ENCODE measurements at places on chromosomes 5 and 9.

- DNase-seq = no peak
These were observed 246.9 kb downstream of the CYLC2 start for GRCh38 chr9:103242025-103242424.

GRCh38 chr5:62001640-62002039, 304.4 kb upstream of the KIF2A start:
- DNase-seq = no peak

- DNase-seq = no peak
These were observed 329.1 kb downstream of the TMEM38B start for GRCh38 chr9:106023455-106023854.

- DNase-seq = no peak
These were observed 15.2 kb downstream of the SRFBP1 start for GRCh38 chr5:121976979-121977378.

GRCh38 chr9:19660019-19660418, 128.8 kb downstream of the SLC24A2 start:
- DNase-seq = no peak

DNA sequence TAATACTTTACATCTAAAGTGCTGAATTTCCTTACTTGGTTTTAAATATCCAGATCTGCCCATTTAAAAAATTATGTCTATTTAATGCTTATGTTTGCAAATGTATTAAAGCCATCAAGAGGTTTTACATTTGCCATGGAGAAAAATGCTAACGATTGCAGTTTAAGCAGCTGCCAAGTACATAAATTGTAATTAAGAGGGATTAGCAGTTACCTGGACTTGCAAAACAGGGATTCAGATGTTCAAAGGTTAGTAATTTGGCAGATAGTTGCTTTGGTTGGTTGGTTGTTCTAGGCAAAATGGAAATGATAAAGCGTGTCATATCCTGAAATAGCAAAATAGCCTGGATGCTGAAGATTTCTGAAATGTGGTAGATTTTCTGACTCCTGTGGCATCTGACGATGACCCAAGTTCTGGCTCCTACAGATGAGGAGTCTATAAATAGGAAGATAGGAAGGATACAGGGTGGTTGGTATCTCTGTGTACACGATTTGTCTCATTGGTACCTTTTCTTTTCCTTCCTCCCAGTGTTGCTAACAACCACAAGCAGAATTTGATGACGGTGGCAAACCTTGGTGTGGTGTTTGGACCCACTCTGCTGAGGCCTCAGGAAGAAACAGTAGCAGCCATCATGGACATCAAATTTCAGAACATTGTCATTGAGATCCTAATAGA, 282.9 kb downstream of the NR3C1 start:
- no peak for DNase-seq

DNA sequence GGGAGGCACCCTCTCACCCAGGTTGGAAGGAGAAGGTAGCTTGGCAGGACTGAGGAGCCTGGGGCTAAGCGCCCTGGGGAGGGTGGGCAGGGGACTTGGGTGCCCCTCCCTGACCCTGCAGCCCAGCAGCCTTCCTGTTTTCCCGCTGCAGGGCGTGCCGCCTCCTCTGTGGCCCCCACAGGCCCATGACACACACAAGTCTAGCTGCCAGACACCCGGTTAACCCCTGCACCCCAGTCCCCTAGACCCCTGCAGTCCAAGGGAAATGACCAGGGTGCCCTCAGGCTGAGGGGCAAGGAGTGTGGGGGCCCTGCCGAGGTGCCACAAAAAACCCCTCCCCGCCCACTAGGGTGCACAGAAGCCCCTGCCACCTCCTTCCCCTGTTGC, 33.0 kb downstream of the GOLGA2 start:
- no peak for DNase-seq

- DNase-seq = no peak
These were observed 308.1 kb upstream of the TLE4 start for GRCh38 chr9:79263628-79264027.

DNA sequence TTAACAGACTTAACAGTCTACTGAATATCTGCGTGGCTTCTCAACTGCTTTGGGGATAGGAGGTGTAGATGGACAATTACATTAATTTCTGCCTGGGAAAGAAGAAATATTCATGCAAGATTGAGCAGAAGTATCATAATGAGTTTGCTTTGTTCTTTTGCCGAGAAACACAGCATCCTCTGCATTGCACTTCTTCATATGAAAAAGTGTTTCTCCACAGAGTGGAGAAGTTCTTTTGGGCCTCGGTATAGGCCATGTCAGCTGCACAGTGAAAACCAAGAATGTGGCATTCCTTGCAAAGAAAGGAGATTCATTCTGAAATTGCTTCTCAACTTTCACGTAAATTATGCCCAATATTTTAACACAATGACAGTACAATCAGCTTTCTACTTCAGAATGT, 17.6 kb upstream of the SNX2 start:
- DNase-seq = no peak

GRCh38 chr9:94952565-94953373, 226.3 kb downstream of the AOPEP start:
- no peak for DNase-seq

DNA sequence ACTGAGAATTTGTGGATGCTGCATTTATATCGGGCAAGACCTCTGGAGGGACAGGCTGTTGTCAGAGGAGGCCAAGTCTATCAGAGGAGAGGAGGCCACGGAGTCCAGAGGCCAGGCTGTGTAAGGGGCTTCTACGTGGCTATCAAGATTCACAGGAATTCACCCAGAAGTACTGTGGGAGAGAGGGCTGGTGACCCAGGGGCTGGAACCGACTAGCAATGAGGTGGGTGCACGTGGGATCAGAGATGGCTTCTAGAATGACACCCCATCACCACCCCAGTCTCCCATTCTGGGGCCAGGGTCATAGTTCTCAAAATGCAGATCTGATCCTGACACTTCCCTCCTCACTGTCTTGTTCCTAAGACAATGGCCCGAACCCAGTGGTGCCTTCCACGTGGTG, 61.2 kb upstream of the PHYKPL start:
- DNase-seq = no peak

DNA sequence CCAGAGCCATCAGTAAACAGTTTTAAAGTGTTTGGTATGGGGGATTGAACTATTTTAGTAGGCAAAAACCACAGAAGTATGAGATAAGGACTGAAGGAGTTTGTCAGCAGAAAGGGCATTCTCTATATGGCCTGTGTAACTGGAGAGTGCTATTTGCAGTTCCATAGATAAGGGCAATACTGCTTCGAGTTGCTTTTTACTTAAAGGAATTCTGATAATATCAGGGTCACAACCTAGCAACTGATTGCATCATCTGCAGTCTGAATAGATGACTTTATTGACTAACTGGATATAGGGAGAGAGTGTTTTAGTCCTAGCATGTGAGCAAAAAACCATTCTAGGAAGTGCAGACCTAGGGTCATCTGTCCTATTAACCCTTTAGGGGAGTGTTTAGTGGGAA, 645.2 kb upstream of the PTPRD start:
- DNase-seq = no peak

DNA sequence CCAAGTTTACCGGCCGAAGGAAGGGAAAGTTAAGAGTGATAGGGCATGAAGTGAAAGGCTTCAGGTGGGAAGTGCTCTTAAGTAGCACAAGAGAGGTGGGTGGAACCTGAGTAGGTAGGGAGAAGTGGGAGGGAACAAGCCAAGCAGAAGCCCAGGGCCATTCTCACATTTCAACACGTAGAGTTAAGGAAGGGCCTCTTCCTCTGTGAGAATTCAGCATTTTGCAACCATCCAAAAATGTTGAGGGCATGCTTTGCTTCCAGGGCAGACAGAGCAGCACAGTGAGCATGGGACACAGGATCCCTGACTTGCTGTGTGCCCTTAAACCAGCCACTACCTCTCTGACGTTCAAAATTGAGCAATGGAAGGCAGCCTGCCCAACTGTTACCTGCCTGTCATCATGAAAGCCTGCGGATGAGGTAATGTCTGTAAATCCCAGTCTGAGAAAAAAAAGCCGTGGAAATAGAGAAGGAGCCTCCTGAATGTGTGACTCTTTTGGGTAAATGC, 3.3 kb downstream of the CYFIP2 start:
- DNase-seq = no peak

GRCh38 chr9:134390537-134390936, 64.3 kb downstream of the RXRA start:
- no peak for DNase-seq

DNA sequence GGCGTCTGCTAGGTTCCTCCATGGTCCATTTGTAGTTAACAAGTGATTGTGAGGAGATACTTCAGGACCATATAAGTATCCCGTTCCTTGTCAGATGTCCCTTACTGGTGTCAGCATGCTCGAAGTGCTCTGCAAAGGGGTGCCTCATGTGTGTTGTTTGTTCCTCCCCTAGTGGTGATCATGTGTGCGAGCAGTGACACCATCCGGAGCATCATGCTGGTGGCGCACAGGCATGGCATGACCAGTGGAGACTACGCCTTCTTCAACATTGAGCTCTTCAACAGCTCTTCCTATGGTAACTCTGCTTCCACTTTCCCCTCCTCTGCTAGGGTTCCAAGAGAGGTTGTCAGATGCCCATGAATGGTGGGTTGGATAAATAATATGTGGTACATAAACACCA, 13.4 kb downstream of the NPR3 start:
- DNase-seq = no peak

DNA sequence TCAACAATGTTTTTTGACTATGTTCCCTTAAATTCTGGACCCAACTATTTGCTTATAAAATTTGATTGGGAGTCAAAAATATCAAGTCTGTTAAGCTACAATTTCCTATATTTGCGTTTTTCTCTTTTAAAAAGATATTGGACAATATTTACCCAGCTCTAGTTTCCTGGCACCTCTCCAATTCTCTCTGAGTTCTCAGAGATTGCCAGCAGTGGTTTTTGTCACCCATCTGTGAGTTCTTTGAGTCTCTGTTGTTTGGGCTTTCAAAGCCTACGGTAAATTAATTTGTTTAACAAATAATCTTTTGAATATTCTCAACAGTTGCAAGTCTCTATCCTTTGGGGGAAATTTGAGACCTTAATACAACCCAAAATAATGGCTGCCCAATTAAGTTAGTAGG, 174.2 kb upstream of the PUM3 start:
- DNase-seq = no peak

DNA sequence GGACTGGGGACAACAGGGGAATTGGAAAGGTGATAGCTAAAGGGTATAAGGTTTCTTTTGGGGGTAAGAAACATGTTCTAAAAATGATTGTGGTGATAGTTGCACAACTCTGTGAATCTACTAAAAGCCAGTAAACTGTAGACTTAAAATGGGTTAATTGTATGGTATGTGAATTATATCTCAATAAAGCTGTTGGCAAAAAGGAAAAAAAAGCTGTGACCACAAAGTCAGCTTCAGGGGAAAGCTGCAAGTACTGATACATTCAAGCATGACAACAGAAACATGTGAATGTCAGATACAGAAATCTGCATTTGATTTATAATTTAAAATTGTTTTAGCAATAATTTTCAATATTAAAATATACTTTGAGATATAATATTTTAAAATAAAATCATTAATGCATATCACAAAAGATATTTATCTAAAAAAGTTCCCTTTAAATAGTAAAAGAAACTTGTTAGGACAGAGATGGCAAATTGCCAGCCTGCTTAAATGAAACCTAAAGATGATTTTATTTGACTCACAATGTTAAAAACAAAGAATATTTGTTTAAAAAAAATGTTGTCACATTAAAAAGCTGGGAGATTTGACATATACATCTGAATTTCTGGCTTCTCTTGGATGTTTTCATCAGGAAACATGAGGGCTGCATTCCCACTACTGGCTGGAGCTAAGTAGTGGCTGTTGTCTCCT, 66.0 kb downstream of the TBCA start:
- no peak for DNase-seq

DNA sequence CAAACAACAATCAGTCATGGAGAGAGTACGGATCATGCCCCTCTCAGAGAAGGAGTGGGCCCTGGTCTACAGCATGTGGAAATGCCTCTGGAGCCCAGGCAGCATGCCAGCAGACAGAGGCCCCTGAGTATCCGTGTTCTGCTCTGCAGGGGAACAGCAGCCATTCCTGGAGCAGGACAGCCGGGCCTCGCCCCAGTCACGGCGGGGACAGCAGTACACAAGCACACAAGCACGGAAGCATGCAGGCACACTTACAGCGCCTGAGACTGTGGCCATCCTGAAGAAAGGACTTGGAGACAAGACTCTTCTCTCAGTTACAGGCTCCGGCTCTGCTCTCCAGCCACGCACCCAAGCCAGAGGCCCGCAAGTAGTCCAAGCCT, 102.6 kb upstream of the ALDH1B1 start:
- no peak for DNase-seq

DNA sequence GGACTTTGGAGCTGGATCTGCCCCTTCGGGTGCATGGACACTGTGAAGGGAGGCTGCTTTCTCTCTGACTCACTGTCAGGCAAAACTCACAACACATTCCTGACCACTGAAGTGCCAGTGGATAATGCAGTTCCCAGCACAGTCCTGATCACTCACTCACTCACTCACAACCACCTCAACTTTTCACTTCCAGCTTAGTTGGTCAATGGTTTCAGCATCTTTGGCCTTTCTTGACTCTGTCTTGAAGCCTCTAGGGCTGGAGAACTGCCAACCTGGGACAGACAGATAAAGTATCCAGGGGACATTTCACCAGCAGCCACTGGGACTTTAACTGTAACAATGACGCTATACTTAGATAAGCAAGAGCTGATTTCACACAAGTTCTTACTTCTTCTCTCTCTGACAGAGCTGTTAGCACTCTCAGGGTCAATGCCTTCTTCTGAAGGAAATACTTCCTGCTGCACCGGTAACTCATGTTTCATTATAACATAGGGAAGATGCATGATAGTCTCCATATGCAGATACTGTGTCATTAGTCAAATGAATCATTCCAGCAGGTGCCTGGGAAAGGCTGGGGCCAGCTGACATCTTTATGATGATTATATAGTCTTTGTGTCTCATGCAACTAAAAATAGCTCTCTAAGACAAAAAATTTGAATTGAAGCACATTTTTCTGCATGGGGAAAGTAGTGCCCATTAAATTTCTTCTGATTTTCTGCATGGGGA, 499.0 kb downstream of the SEMA5A start:
- DNase-seq = no peak

DNA sequence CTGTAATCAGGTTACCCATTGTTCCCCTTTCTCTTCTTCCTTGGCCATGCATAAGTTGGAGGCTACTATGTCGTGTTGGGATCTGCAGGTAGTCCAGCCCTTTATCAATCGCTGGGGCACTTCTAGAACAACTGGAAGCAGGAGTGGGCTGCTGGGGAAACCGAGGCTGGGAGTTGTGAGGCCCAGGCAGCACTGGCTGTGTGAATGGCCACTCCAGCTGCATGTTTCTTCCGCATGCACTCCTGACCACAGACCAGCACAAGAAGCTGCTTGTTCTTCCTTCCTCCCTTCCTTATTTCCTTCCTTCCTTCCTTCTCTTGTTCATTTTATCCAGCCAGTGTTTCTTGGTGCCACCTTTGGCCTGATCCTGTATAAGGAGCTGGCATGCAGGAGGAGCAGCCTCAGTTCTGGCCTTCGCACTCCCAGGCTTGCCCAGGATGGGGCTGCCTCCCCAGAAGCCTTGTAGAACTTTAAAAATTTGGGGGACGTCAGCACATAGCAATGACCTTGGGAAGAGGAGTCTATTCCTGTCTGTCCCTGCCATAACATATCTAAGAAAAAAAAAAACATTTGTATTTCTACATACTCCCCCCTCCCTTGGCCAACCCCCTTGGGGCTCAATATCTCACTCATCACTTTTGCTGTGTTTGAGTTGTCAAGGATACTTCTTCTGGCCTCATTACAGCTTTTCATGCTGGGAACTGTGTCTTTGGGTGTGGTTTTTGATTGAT, 20.8 kb upstream of the CXCL14 start:
- DNase-seq = no peak

Data from DMS153 (cell line).